ENCODE measurements at places on chromosomes 16 and 17.

DNA sequence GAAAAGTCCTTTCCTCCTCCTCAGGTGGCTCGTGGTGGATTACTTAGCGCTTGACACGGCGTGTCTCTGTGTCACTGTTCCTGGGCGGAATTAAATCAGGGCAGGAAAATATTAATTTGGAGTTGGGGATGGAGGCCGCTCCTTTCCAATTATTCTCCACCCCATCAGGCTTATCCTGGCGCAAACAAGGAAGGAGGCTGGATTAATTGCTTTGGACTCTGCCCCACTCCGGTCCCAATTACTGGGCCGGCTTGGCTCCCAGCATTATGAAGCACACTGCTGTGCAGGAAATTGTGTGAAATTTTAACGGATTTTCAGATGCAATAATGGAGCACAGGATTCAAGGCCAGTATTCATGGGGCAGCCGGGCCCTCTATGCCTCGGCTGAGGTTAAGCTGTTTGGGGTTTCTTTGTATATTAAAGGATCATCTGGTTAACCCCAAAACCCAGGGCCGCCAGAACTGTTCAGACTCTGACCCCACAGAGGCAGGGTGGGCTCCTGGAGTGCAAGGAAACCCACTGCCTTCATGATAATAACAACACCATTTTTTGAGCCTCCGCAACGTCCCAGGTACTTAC lies 87.8 kb downstream of the MRM1 start:
- no peak for DNase-seq

DNA sequence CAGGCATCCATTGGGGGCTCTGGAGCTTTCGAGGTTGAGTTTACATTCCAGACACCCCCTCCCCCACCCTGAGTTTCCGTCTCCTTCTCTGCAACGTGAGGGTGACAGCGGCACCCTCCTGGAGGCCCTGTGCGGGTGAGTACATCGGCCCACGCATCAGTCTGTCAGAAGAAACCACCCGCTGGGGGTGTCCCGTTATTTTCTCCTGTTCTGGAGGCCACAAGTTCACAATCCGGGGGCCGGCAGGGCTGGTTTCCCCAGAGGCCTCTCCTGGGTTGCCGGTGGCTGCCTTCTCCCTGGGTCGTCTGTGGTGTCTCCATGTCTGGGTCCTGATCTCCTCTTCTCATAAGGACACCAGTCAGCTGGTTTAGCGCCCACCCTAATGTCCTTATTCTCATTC lies 35.7 kb downstream of the GSE1 start:
- no peak for DNase-seq

GRCh38 chr17:58333736-58334207 lies 5.2 kb upstream of the TSPOAP1 start:
- DNase-seq = no peak

DNA sequence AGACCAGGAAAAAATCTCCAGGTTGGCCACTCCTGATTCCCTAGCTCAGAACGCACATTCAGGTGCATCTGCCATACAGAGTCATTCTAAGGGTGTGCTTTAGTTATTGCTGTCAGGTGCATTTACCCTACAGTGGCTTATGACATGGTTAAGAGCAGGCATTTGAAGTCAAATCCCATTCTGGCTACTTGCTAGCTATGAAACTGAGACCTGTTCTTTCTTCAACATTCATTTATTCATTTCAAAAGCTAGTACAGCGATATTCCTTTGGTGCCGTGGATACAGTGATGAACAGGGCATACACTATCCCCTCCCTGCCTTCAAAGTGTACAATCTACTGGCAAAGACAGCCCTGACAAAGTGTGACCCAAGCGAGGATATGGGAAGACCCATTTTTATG lies 508.3 kb downstream of the NPIPA7 start:
- no peak for DNase-seq

- DNase-seq = no peak
These were observed at the start of gene UBTF for GRCh38 chr17:44219616-44220212. UBTF (minus strand) TSS chr17:44219675; CDS start chr17:44218229, 1,446 bp downstream.

GRCh38 chr16:31002250-31002700 lies 8.2 kb downstream of the STX1B start:
- DNase-seq = no peak

DNA sequence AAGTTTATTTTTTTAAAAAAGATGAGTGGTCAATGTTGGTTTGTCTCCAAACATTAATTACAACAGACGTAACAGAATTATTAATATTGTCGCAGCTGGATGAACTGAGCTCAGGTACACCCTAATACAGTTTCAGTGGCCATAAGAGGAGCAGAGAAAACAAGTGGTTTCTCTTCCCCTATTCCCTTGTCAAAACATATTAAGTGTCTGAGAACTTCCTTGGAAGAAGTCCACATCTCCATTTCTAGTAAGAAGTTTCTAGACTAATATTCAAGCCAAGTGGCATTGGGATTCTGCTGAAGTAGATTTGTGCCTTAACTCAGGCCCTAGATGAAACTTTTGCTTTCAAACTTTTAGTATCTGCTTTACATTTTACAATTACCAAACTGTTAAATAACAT lies 47.7 kb downstream of the GNA13 start:
- DNase-seq = no peak

GRCh38 chr16:67155295-67156142 lies 4.2 kb downstream of the TRADD start:
- DNase-seq = no peak

GRCh38 chr17:40577611-40578065 lies 12.4 kb upstream of the CCR7 start:
- DNase-seq = no peak

DNA sequence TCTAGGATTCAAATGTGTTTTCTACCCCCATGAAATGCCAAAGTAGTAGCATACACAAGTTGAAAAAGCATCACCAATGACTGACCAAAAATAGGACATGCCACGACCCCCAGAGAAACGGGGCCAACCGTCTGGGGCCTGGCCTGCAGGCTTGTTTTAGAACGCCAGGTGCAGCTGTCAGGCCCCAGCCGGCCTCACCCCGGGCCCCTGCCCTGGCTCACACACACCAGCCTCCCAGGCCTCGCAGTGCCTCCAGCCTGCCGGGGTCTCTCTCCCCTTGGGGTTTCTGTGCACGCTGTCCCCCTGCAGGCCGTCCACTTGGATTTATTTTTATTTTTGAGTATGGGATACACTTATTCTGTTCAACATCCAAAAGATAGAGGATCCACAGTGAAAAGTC lies 7.9 kb downstream of the KATNB1 start:
- no peak for DNase-seq

GRCh38 chr17:36877771-36878170 lies 59.5 kb upstream of the LHX1 start:
- no peak for DNase-seq

- DNase-seq = no peak
These were observed 98.3 kb downstream of the ZNF423 start for GRCh38 chr16:49757559-49758069.

DNA sequence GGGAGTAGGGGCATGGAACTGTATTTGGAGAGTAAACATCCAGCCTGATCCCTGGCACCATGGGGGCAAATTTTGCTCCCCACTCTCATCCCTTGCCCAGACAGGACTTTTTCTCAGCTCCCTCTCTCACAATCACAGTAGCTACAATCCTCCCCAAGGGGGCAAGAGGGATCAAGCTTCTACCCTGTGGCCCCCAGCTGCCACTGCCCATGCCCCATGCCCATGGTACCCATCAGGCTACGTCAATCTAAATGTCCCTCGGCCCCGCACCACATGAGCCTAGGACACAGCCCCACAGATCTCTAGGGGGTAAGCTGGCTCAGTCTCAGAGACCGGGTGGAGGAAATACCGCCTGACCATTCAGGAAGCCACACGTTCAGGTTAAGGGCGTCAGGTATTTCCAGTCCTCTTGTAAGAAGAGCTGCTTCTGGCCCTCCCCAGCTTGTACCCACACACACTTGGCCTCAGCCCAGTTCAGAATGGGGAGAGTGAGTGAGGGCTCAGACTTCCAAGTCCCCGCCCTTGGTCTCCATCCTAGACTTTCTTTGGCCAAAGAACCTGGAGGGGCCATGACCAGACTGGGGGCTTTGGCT lies 1.8 kb downstream of the CACNB1 start:
- no peak for DNase-seq

DNA sequence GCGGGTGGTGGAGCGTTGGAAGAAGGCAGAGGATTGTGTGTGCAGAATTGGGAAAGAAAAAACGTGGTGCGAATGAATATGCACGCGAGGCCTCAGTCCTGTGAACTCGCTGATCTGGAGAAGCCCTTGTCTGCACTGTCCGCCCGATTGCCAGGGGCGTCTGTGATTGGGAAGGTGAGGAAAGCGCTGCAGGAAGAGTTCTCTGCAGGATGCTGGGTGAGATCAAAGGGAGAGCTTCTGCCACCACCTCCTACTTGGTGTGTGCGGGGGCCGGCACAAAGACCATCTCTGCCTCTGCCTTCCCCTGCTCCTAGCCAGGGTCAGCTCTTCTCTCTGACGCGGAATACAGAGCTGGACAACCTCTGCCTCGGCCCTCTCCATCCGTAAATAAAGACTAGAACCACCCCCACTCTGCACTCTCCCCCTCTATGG lies 841 bp upstream of the RAB5C start:
- DNase-seq = no peak

- DNase-seq = no peak
These were observed 19.2 kb upstream of the SMIM5 start for GRCh38 chr17:75614006-75614405.

DNA sequence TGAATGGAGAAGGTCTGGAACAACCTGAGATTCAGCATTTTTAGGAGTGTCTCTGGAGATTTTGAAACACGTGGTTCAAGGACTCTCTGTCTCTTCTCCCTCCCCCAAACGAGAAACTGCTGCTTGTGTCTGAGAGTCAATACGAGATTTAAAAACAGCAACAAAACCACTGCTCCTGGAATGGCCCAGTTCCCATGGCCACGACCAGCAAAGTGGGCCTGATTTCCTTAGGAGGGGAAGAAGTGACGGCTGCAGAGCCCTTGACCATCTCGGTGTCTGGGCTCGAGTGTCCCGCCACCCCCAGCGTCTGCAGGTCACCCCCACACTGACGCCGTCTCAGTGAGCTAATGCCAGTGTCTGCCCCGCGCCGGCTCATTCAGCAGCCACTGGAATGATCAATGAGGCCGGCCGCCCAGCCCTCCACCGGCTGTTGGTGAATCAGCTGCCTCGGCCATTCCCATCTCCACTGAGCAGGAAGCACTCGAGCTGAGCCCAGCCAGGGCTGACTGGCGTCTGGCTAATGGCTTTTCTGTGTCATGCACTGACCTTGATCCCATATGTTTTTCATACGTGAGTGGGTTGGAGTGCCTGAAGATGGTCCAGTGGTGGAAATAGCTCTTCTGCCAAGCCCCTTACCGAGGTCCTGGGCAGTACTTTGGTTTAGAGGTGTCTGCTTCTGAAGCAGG lies 151.8 kb downstream of the PITPNC1 start:
- DNase-seq = peak; percentile 52

DNA sequence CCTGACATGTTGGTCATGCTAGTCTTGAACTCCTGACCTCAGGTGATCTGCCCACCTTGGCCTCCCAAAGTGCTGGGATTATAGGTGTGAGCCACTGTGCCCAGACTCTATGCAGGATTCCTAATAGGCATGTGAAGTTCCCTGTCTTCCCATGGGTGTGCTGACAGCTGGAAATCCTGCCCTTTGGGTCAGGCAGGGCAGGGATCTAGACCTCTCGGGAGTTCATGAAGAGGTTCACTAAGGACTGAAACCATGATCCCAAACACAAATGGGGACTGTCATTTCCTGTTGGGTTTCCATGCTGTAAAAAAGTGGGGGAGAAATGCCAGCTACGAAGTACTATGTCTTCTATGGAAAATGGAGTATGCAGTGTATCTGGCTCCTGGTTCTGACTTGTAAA lies 52.1 kb downstream of the HIC1 start:
- DNase-seq = no peak

- DNase-seq = no peak
These were observed 206.6 kb downstream of the CDH8 start for GRCh38 chr16:61829631-61830030.

- DNase-seq = no peak
These were observed 115.6 kb upstream of the CDH5 start for GRCh38 chr16:66250686-66251431.

DNA sequence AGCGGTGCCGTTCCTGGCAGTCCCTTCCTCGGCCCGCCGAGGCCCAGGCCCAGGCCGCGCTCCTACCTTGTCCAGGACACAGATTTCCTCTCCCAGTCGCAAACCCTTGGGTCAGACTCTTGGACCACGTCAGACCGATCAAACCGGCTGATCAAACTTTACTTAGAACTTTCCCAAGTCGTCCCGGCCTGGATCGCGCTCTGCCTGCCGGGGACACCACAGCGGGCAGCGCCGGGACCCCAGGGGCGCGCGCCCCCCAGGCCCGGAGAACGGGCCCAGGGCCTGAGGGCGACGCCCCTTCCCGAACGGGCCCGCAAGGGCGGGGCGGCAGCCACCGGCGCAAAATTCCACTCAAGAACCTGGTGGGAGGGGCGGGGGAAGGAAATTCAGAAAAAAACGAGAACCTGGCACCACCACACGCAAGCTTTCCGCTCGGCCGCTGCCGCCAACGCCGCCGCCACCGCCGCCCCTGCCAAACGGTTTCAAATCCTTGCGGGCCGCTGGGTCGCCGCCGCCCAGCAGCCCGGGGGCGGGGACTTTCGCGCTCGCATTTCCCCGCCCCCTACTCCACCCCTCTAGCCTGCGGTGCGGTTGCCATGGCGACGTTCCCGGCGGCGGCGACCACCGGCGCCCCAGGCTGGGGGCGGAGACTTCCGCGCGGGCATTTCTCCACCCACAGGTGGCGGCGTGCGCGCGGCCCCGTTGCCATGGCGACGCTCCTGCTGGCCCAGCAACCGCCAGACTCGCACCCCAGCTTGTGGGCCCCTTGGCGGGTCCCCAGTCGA lies at the start of gene CEP112:
Gene CEP112 (minus strand): TSS at position 541 of the 785 bp plus-strand sequence.
- no peak for DNase-seq

DNA sequence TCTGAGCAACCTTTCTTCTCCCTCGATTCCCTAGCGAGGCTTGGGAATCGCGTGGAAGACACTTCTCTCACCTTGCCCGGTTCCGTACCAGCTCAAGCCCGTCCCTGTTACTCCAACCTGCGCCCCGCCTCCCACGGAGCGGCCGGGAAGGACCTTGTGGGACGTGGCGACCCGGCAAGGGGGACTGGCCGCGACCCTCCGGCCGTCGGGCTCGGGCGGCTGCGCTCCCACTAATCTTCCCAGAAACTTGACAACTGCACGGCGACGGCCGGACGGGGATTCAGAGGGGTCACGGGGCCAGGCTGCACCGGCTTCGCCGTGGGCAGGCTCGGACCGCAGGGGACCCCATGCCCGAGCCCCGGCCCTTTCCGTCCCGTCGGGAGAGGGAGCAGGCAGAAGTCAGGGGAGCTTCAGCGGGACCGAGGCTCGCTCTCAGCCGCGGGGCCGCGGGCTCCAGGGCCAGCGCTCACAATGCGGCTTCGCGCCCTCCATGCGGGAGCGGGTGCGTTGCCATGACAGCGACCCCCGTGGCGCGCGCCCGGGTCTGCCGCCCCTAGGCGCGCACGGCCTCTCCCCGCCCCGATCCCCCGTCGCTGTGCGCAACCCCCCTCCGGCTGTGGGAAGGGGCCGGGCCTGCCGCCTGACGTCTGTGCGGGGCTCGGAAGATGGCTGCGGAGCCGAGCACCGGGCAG lies at the start of gene SGSM2:
Gene SGSM2 (plus strand): TSS at position 650 of the 692 bp plus-strand sequence. CDS start 188 bp downstream, outside the sequence.
- DNase-seq = no peak

DNA sequence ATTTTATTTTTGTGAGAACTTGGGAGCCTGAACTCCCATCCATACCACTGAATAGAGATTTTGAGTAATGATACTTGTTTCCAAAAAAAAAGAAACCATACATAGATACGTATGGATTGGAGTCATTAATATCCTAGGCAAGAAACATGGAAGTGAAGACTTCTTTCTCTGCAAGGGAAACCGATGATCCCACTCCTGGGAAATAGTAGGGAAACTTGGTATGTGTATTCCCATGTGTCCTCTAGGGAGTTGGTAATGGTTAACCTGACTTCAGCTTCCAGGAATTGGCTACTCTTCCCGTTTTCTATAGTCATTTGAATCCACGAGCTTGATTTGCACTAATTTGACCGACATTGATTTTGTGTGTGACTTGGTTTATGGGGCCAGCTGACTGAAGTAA lies 5.4 kb downstream of the FUS start:
- no peak for DNase-seq
